Activated CD4-positive, alpha-beta T cell treated with anti-CD3 and anti-CD28 coated beads, Interleukin-2, amount 10 ng/mL, durations not matched to agents 7 days and 5 days (primary cell): ENCODE measurements at places on chromosomes 1 and 21.

- no peak for DNase-seq
Observed at GRCh38 chr1:63119575-63120155, 202.7 kb upstream of the FOXD3 start.

DNA sequence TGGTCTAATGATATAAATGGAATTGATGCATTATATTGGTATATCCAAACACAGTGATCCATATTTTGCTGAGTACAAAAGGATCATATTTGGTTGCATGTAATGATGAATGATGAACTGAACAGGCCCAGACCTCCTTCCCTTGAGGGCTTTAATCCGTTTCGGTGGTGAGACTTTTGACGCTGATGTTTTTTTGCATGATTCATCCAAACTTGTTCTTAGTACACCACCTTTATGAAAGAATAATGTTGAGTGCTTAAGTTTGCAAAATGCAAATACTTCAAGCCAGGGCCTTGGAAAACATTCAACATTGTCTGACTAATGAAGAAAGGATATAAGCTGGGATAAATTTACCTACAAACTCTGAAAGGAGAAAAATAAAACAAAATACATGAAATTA is 19.2 kb downstream of the HOOK1 start:
- DNase-seq, result no peak

DNA sequence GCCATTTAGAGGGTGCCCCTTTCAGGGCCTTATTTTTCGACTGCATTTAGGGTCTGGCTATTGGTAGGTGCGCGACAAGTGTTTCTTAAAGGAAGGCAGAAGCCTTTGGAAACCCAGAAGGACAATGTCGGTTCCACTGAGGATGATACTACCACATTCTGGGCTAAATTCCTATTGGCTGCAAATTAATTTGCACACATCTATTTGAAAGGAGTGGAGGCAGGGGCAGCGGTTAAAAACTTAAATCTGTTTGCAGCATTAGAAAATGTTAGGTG is 1.1 kb downstream of the PATJ start:
- no peak for DNase-seq

DNA sequence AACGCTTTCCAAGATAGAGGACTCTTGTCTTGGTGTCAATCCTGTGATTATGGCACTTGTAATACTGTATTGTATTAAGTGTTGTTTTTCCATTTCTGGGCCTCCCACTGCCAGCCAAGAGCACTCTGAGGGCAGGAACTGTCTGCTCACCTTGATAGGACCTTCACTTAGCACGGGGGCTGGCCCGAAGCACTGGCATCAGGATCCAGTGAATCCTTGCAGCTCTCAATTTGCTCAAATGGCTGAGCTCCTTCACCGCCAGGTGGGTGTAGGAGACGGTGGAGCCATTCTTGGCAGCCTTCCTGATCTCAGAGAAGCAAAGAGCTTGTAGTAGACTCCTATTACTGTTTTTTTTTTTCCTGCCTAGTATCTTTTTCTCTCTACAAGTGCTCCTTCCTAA is 17.7 kb downstream of the MECR start:
- DNase-seq, result no peak

DNA sequence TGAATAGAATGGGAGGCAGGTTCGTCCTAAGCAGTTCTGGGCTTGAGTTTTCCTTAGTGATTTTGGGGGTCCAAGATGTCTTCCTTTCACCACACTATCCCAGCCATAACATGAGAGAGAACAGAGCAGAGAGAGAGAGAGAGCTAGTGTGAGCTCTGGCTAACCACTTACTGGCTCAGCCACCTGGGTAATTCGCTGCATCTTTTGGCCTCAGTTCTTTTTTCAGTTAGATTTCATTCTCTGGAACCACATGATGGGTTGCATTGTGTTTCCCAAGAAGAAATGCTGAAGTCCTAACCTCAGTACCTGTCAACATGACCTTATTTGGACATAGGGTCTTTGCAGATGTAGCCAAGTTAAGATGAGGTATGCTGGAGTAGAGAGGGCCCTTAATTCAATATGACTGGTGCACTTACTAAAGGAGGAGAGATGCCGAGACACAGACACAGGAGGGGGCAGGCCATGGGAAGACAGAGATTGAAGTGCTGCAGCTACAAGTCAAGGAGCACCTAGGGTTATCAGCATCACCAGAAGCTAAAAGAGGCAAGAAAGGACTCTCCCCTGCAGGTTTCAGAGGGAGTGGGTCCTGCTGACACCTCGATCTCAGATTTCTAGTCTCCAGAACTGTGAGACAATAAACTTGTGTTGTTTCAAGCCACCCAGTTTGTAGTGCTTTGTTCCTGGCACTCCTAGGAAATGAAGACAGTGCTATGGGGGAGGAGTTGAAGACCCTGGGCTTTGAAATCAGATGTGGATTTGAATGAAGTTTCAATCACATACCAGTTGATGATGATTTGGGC is 26.2 kb upstream of the TARBP1 start:
- no peak for DNase-seq
